ENCODE measurements at places on chromosomes 7 and 10.

GRCh38 chr7:132419542-132419941 is 156.7 kb downstream of the PLXNA4 start:
- no peak for DNase-seq

DNA sequence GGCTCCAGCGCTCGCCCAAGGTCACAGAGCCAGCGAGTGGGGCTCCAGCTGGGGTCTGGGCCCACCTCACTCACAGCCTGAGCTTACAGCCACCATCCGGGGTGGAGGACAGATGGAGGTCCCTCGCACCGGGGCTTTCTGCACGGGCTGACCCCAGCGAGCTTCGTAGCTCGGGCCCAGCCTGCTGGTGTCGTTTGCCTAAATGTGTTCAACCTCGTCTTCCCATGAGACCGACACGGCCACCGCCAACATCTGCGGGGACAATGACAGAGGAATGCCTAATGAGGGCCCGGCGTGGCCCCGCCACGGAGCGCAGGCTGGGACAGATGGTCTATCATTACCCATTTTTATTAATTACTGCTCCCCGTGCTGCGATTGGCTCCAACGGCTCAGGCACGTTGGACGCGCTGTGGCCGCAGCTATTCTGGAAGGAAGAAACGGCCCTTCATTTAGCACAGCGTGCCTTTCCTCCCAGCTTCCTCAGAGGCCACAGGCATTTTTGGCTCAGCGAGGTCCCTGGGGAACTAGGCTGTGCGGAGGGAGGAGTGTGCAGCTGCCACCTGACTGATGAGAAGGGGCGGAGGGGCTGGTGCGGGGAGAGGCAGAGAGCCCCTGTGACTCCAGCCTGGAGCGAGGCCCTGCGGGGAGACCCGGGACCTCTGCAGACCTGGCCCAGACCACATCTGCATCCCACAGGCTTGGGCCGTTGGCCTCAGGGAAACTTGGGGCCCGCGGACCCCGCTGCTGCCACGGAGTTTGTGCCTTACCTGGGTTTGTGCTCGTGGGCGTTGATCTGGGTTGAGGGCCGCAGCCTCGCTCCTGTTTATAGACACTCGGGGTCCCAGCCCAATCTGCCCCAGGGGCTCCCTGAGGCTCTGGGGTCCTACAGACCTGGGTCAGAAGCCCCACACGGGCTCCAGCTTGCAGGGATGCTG is 22.9 kb upstream of the ELFN1 start:
- DNase-seq = no peak

GRCh38 chr10:83995738-83996331 is 143.5 kb upstream of the GHITM start:
- no peak for DNase-seq

DNA sequence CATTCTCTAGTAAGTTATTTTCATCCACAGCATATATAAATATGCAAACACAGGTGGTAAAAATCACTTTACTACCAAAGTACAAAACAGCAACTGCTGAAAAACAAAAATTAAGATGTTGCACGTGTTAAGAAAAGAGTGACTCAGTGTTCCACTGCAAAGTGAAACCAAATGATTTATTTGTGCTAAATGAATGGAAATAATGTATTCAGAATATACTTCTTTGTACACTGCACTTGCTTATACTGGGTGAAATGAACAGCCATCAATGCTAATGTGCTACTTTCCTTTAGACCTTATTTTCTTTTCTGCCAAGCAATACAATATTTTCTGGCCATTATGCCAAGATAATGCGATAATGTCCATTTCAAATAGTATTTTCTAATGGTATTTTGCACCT is 38.3 kb upstream of the MRLN start:
- no peak for DNase-seq

DNA sequence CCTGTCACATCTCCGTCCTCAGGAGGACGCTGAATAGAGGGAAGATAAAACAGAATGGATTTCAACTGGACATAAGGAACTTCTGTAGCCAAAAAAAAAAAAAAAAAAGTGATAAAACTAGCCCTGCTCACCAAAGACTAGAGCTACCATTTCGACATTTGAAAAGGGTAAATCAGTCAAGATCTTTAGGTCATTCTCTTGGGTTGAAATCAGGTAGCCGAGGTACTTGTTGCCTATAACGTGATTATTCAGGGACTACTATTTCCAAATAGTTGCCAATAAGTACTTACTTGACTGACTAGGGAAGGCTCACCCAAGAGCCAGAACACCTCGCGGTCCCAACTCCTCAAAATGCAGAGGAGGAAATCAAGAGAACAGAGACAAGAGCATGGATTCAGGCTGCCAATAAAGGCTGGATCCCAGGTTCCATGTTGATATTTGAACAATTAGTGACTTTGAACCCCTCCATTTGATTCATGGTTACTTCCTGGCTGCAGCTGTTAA is 2.0 kb downstream of the RHEB start:
- no peak for DNase-seq

DNA sequence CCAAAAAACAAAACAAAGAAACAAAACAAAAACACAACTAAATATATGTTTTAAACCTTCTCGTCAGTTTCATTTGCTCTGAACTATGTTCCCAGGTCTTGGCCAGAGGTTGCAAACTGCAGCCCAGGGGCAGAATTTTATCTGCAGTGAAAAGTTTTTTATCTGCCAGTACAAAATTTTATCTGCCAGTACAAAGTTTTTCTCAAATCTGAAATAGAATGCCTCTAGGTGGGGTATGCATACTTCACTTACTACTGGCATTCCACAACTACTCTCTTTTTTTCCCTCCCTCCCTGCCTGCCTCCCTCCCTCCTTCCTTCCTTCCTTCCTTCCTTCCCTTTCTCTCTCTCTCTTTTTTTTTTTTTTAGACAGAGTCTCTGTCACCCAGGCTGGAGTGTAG is 9.4 kb upstream of the CLDN3 start:
- no peak for DNase-seq

DNA sequence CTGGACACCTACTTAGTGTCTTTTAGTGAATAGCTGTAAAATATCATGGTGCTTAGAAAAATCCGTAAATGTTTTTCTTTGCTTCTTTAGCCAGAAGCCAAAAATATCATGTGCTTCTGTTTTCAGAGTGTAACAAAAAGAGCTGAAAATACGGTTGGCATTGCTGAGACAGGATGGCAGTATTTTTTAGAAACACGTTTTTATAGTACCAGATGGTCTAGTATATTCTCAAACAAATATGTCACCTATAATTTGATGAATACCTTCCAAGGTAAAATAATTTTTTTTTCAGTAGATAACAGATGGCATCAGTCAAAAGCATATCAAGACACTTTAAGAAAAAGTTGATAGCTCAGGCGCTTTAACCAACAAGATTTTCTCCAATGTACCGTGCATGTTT is 326.6 kb downstream of the PHF14 start:
- DNase-seq = no peak

GRCh38 chr7:141558544-141559183 is 7.5 kb downstream of the AGK start:
- DNase-seq = no peak

All from SW 1271 (cell line).